Stimulated activated CD4-positive, alpha-beta T cell treated with anti-CD3 and anti-CD28 coated beads, Interleukin-12 subunit alpha, Interleukin-12 subunit beta, amount 100 ng/mL, for 24 hours (primary cell): ENCODE measurements at places on chromosomes 6 and 20.

DNA sequence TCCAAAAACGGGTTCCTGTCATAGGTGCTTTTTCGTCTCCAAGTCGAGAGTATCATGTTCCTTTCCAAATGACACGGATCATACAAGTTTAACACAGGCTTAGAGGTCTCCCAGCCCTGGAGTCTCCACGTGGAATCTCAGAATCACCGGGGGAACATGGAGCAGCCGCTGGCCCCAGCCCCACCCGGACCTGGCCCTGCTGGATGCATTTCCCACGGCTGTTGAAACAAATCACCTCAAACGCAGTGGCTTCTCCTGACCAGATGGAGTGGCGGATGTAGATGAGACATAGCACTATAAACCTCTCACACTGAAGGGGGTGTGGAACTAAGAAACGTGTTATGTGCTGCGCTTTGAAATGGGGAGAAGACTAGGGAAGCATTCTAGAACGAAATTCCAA lies 70.0 kb upstream of the FRMD1 start:
- no peak for DNase-seq

DNA sequence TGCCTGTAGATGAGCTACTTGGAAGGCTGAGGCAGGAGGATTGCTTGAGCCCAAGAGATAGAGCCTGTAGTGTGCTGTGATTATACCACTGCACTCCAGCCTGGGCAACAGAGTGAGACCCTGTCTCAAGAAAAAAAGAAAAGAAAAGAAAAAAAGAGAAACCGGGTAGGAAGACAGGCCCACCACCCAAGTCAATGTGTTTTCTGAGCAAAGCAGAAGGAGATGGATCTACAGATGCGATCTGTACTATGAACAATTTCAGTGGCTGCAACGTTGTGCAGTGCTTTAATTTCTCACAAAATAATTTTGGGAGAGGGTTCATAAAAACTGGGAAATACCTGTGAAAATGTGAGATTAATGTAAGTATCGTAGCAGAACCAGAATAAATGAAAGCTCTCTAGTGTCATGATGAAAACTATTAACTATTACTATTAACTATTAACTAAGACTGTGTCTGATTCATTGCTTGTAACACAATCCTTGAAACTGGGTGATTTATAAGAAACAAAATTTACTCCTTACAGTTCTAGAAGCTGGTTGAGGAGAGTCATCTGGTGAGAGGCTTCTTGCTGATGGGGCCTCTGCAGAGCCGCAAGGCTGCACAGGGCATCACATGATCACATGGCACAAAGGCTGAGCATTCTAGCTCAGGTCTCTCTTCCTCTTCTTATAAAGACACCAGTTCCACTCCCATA lies 233.1 kb upstream of the ZNF217 start:
- no peak for DNase-seq

- no peak for DNase-seq
Measured at GRCh38 chr6:129489215-129489765, 220.7 kb downstream of the ARHGAP18 start.

- no peak for DNase-seq
Measured at GRCh38 chr6:6851059-6851948, 256.5 kb upstream of the RREB1 start.

- no peak for DNase-seq
Measured at GRCh38 chr6:106128981-106129781, 43.0 kb downstream of the PRDM1 start.
